ENCODE measurements at places on chromosomes 13 and 19.

DNA sequence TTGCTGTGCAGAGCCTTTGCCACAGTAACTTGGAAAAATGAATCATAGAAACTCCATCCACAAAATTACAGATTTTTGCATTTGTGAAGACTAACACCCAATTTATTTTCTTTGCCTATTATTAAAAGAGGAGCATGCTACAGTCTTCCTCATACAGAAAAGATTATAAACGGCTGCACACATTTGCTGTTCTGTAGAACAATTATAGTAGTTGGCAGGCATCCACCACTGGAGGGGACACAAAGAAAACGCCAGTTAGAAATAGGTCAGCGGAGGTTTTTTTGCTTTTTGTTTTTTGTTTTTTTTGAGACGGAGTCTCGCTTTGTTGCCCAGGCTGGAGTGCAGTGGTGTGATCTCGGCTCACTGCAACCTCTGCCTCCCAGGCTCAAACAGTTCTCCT, 51.6 kb downstream of the SACS start:
- DNase-seq = no peak

DNA sequence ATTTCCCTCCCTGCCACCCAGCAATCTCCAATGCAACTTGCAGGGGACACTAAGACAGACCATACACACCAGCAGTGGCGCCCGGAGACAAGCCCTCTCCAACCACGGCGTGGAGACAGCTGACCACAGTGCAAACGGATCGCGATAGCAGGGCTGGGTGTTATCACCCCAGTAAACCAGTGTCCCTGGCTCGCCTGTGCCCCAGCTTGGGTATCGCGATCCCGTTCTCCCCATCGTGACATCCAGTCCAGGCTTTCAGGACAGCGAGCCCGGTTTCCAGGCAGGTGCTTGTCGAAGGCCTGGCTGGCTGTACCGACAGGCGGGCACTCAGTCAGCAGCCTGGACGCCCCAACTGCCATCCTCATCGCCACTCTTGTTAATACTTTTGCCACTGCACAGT, 20.7 kb upstream of the NANOS2 start:
- no peak for DNase-seq

GRCh38 chr13:35789335-35790165, 313.1 kb upstream of the MAB21L1 start:
- no peak for DNase-seq

DNA sequence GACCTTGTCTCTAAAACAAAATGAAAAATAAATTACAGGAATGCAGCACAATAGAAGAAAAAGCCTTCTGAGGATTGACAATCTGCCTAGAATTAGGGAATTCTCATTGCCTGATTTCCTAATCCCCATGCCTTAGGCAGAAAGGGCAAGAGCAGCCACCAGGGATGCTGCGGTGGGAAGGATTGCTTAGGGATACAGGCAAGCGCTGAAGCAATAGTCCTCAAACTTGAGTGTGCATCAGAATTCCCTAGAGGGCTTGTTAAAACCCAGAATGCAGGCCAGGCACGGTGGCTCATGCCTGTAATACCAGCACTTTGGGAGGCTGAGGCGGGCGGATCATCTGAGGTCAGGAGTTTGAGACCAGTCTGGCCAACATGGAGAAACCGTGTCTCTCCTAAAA, 1.0 kb upstream of the OR7C2 start:
- DNase-seq = no peak

DNA sequence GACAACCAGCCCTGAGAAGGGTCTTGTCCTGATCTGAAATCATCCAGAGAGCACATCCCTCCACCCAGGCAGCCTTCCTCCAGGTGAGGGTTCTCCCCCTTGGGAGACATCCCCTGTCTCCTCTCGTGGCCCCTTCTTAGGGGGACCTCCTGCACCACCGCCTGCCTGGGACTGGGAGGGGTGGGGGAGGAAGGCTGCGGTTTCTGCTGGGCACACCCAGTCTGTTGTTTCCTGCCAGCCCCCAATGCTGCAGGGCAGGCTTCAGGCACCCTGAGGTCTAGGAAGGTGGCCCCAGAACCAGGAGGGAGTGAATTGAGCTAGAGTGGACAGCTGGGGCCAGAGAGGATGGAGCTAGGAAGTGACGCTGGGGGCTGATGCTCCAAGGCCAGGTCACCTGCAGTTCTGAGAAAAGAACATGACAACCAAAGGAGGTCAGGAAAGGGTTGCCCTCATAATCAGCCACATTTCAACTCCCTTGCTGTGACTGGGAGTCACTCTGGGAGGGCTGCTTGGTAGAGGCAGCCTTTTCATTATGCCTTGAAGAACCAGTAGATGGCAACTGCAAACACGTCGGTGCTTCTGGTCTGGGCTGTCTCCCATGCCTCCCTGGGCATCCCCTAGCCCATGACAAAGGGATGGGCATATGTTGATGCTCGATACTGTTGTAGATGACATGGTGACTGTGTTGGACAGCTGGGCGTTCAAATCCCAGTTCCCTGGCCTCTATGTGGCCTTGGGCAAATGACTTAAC, 1.4 kb downstream of the ARHGEF18 start:
- DNase-seq = peak; percentile 65

DNA sequence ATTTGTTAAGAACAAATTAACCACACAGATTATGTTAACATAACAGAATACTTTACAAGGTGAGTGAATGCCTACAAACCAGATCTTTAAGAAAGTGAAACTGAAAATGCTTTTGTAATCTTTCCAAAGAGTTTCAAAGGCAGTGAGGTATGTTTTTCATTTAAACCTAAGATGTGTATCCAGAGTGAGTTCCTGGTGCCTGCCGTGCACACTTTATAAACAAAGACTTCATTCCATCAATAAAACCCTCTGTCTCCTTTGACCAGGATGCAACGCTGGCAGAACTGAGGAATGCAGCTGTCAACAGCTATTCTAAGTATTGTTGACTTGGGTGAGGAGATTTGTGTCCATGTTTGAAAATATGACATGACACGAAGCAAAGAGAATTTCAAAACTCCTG, 344.6 kb downstream of the DNAJC15 start:
- no peak for DNase-seq

DNA sequence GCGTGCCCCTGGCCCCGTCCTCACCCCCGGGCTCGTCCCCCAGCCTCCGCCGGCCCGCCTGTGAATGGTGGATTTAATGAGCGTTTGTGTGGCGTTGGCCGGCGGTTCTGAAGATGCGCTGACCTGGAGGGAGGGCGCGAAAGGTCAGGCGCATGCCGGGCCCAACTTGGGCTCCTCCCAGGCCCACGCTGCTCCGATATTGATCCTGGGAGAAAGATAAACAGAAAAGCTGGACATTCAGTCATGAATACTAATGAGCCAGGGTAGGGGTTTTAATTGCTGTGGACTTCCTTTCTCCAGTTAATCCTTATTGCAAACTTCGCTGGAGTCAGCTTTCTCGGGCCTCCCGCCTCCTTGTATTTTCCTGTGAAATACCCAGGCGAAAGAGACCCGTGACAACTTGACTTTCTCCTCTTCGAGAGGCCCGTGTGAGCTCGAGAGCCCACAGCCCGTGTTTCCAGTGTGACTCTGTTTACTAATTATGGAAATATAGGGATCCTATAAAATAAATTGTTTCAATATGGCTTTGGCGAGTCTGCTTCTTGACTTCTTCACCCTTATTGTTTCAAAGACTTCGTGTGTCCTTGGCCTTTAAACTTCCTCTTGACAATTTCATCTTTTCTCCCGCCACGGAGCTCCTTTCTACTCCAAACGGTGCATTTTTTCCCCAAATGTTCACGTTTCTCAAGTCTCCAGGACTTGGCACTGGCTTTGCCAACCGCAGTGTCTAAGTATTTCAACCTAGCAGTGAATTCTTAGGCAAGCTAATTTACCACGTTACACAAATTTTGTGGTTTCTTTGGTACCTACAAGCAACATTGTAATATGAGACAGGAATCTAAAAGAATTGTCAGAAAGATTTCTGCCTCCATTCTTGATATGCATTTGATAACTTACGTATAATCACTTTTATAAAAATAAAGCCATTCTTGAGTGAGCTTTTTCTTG, 10.5 kb downstream of the ZIC2 start:
- no peak for DNase-seq

- DNase-seq = no peak
Observed at GRCh38 chr13:106352850-106353249, 182.6 kb downstream of the EFNB2 start.

DNA sequence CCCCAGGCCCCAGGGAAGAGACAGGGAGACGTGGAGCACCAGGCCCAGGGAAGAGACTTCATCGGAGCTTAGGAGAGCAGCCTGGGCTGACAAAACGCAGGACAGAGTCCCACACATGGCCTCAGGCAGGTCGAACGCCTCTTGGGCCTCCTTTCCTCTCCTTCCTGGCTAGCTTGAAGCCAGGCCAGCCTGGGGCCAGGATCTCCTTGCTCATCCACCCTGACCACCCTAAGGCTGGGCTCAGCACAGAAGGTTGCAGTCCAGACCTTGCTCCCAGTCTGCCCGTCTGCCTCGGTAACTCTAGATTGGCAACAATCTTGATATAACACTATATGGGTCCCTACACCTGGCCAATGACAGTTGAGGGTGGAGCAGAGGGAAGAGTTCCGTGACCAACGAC, 10.1 kb downstream of the PPP6R1 start:
- DNase-seq = no peak

DNA sequence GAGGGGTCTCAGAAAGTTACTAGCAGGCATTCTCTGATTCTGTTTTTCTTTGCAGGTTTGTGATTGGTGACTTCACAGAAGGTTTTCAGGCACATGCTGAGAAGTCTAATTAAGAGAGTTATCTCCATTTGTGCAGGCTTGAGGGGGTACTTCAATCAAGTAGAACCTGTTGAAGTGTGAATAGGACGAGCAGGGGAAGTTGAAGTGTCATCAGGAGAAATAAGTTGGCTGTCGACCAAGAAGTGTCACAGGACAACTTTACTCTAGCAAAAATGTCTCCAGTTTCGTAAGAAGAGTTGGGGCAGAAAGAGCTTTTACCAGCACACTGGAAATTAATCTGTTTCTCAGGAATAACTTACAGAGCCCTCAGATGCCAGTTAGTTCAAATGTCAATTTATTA, 576.5 kb upstream of the SLITRK5 start:
- DNase-seq = no peak

DNA sequence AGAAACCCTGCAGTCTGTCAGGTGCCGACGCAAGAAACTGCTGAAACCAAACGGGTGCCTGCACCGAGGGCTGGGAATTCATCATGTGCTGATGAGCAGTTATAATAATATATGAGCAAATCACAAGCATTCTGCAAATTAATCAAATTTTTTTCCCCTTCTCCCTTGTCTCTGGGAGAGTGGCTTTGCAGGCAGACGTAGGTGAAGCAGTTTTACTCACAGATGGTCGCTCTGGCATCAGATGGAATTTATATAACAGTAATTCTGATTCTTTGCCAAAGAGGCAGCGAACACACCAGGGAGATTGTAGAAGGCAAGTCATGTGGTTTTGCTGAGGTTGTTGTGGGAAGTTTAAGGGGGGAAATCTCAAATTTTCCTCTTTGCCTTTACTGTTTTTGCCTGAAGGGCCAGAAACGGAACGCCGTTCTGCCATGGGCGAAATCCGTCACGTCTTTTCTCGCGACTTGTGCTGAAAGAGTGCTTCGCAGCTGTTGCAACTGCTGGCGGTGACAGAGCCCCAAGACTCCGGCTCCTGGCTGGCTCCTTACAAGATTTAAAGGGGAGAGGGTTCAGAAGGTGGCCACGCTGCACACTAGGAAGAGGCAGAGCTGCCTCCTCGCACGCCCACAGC, 320.1 kb downstream of the ZNF536 start:
- DNase-seq = no peak

GRCh38 chr13:113152984-113153809, 5.3 kb upstream of the PROZ start:
- DNase-seq = peak; percentile 64

DNA sequence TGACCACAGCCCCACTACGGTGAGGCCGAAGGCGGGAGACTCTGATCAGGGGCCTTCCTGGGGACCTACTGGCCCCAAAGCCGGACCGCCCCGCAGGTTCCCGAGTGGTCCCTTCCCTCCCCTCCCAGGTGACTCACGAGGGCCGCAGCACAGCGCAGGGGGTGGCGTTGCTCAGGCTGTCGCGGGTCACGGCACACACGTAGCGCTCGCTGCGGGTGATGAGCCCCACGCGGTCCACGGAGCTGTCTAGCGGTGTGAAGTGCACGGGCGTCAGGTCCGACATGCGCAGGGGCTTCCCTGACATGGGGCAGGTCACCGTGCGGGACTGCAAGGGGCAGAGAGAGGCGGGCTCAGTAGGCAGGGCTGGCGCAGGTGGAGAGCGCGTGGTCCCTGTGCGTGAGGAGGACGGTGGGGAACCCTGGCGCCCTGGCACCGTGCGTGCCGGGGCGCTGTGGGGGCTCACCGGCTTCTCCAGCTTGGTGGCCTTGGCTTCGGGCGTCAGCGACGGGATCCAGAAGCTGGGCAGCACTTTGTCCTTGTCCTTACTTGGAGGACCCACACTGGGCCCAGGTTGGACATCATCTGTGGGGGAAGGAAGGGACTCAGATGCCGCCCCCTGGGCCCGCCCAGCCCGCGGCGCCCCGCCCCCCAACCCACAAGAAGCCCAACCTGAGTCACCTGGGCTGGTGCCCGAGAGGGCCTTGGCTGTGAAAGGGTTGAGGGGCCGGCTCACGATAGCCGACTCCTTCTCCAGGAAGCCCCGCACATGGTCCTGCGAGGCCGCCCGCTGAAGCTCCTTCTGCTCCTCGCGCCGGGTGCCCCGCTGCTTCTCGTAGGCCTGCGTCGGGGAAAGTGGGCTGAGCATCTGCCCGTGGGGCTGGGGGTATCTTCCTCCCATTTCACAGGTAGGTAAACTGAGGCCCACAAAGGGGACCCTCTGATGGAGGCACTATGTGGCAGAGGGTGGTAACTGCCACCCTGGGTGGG, 23.7 kb downstream of the NOSIP start:
- DNase-seq = peak; percentile 76

GRCh38 chr13:97076898-97077297, 82.6 kb upstream of the OXGR1 start:
- DNase-seq = no peak

DNA sequence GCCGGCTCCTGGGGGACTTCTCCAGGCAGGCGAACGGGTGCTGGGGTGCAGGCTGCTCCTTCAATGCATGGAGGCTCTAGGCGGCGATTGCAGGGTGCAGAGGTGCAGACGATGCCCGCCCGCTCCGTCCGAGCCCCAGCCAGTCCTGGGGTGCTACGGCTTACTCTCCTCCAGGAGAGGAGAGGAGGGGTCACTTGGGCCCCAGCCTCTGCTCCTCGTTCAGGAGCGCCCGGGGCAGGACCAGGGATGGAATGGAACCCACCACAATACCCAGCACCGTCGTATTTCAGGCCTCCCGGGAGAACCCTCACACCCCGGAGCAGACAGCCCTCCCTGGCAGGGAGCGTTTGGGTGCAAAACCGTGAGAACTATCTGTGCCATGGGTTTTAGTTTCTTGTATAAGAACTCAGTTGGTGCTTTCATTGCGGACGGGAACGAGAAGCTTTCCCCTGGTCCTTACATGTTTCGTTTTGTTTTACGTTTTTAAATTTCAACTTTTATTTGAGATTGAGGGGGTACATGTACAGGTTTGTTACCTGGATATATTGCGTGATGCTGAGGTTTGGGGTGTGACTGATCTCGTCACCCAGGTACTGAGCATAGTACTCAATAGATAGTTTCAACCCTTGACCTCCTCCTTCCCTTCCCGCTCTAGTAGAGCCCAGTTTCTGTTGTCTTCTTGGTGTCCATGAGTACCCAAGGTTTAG, 46.8 kb downstream of the ARHGEF18 start:
- no peak for DNase-seq

- no peak for DNase-seq
Observed at GRCh38 chr13:41052441-41052840, 8.9 kb upstream of the WBP4 start.

- no peak for DNase-seq
Observed at GRCh38 chr19:10625003-10625761, at the start of gene SLC44A2. SLC44A2 (plus strand) TSS chr19:10625553; CDS start chr19:10625634, 81 bp downstream.
